ENCODE measurements at places on chromosomes 1 and 21.

DNA sequence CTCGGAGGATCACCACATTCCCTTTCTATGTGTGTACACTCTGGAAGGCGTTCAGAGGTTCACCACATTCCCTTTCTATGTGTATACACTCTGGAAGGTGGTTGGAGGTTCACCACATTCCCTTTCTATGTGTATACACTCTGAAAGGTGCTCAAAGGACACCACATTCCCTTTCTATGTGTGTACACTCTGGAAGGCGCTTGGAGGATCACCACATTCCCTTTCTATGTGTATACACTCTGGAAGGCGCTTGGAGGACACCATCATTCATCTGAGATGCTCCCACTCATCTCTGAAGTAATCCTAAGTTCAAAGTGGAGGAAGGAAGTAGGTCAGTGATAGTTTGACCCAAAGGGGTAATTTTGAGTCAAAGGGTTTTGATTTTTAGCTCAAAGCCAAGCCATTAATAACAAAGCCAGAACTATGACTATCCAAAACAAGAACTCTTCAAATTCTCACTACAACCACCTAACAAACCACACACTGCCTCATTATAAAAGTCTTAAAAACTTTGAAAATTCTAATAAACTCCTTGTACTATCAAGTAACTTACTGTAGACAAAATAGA is 32.9 kb downstream of the NRIP1 start:
- DNase-seq = no peak

- no peak for DNase-seq
Measured at GRCh38 chr1:52145137-52145536, 3.2 kb downstream of the ZFYVE9 start.

GRCh38 chr1:220453371-220453770 is 74.6 kb upstream of the MARK1 start:
- DNase-seq = no peak

- DNase-seq = no peak
Measured at GRCh38 chr1:239008568-239008967, 377.8 kb upstream of the CHRM3 start.

GRCh38 chr1:168335500-168335899 is 54.8 kb downstream of the TBX19 start:
- DNase-seq = no peak

DNA sequence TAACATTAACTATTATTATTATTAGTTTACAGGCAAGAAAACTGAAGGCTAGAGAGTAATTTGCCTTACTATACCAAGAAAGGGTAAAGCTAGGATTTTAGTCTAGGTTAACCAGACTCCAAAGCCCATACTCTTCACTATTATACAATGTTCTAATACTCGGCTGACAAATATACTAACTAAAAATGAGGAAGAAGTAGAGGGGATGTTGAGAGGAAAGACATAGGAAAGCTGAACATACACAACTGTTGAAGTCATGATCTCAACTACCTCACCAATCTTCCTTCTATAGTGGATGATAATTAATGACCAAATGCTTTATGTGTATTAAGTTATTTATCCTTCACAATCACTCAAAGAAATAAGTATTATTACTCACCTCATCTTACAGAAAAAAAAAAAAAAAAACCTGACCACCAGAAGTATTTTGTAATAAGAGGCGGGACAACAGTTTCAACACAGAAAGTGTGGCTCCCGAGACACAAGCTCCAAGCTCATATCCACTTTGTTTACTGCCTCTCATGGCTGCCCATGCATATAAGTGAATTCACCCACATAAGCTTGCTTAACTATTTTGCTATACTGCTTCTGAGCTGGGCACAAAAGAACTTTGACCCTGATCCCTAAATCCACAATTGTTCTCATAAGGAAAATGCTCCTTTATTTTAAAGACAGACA is 78.0 kb downstream of the USP1 start:
- no peak for DNase-seq

DNA sequence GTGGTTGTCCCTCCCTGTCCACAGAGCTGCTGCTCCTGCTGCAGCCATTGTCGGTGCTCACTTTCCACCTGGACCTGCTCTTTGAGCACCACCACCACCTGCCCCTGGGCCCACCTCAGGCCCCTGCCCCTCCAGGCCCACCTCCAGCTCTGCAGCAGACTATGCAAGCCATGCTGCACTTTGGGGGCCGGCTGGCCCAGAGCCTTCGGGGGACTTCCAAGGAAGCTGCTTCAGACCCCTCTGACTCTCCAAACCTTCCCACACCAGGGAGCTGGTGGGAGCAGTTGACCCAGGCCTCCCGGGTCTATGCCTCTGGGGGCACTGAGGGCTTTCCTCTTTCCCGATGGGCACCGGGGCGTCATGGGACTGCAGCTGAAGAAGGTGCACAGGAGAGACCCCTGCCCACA is 5.9 kb downstream of the RUSC1 start:
- no peak for DNase-seq

GRCh38 chr1:81695741-81696140 is 105.0 kb upstream of the ADGRL2 start:
- no peak for DNase-seq

DNA sequence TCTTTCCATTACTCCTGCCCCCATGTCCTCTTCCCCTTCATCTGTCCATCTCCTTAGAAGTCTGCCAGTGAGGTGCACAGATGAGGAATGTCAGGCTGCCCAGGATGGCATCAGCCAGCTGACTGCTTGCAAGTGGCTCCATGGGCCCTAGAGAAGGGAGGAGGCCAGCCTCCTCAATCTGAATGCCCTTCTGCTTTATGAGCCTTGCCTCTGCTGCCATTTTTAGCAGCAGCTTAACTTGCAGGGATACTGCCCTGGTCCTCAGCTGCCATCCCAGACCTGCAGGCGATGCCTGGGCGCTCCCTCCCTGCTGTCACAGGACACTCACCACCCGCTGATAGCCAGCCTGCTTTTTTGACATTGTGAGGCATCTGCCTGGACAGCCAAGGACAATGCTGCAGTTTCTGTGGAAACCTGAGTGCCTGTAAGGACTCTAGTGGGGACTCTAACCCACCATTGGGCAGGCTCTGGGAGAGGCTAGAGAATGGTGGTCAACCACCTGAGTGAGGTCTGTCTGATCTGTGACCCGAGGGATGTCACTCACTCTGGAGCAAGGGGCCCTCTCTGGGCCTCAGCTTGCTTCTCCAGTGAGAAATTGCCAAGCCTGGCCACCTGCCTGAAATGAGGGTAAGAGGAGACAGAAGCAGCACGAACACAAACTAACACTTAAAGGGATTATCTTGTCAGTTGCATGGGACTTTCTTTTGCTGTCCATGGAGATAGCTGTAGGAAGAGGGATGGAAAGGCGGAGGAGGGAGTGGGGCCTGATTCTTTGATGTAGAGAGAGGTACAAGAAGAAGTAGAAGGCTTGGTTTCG is 185.0 kb downstream of the MIS18A start:
- no peak for DNase-seq

DNA sequence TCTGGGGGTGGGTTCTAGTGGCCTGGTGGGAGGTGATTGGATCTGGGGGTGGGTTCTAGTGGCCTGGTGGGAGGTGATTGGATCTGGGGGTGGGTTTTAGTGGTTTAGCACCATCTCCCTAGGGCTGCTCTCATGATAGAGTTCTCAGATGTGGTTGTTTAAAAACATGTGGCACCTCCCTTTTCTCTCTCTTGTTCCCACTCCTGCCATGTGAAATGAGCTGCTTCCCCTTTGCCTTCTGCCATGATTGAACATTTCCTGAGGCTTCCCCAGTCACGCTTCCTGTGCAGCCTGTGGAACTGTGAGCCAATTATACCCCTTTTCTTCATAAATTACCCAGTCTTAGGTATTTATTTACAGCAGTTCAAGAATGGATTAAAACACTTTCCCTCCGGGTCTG is 327.3 kb upstream of the AJAP1 start:
- DNase-seq = no peak

- no peak for DNase-seq
Measured at GRCh38 chr1:8032366-8032910, 6.3 kb upstream of the ERRFI1 start.

- no peak for DNase-seq
Measured at GRCh38 chr1:153428791-153429190, 12.5 kb downstream of the S100A7A start.

DNA sequence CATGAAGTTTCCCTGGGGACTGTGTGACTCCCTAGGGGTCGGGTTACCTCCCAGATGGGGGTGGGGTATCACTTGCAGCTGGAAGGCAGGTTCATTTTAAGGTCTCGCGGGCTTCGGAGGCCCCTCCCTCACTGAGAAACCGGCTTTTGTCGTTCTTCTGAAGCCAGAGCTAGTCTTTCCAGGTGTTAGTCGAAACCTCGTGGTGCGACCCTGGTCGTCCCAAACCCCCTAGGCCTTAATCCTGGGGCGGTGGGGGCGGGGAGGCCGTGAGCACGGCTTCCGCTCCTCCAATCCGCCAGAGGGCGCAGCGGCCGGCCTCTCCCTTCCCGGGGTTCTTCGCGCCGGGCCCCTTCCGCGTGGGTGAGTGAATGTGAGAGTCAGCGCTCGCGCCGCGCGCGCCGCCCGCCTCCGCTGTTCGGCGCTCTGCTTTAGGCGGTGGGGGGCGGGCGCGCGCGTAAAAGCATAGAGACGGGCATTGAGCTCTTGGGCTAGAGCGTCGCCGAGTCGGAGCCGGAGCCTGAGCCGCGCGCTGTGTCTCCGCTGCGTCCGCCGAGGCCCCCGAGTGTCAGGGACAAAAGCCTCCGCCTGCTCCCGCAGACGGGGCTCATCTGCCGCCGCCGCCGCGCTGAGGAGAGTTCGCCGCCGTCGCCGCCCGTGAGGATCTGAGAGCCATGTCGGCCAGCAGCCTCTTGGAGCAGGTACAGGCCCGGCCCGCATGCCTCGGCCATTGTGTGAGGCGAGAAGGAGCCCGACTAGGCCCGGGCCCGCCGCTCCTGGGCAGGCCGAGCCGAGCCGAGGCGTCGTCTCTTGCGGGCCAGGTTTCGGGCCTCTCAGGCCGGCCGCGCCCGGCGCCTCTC is at the start of gene YTHDF2:
Gene YTHDF2 (plus strand): TSS at position 491 of the 857 bp plus-strand sequence. CDS start 181 bp downstream, at position 672.
- DNase-seq = peak; percentile 97

GRCh38 chr1:201653883-201654282 is 115.0 kb downstream of the NAV1 start:
- DNase-seq = no peak

DNA sequence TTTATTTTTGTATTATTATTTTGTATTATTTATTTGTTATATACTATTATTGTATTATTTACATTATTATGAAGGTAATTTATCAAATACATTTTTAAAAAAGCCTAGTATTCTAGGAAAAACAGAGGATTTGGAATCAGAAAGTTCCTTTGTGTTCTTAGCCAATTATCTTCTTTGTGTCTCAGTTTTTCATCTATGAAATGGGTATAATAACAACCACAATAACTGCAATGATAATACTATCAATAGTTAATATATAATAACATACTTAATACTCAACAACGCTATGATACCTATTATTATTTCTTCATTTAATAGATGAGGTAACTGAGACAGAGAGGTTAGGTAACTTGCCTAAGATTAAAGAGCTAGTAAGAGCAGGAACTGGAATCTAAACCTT is 80.4 kb upstream of the GNG4 start:
- DNase-seq = no peak

DNA sequence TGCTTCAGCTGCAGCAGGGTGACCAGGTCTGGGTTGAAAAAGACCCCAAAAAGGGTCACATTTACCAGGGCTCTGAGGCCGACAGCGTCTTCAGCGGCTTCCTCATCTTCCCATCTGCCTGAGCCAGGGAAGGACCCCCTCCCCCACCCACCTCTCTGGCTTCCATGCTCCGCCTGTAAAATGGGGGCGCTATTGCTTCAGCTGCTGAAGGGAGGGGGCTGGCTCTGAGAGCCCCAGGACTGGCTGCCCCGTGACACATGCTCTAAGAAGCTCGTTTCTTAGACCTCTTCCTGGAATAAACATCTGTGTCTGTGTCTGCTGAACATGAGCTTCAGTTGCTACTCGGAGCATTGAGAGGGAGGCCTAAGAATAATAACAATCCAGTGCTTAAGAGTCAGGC is 2.9 kb downstream of the C1QA start:
- no peak for DNase-seq

- DNase-seq = no peak
Measured at GRCh38 chr1:234348964-234349363, 24.3 kb upstream of the COA6 start.

DNA sequence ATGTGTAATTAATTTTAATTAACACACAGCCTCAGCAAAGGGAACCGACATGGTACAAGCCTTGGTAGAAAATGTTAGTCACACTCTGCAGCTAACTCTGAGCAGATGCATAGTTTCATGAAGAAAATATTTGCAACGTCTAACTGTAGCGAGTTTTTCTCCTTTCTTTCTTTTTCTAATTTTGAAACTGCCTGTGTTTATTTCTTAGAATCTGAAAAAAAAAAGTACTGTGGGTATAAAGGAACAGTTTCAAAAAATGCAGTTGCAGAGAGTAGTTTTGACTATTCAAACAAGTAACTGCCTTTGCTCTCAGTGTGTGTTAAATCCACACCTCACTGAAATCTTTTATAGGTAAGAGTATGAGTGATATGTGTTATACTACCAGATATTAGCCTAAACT is 149.9 kb upstream of the C1orf105 start:
- DNase-seq = no peak

DNA sequence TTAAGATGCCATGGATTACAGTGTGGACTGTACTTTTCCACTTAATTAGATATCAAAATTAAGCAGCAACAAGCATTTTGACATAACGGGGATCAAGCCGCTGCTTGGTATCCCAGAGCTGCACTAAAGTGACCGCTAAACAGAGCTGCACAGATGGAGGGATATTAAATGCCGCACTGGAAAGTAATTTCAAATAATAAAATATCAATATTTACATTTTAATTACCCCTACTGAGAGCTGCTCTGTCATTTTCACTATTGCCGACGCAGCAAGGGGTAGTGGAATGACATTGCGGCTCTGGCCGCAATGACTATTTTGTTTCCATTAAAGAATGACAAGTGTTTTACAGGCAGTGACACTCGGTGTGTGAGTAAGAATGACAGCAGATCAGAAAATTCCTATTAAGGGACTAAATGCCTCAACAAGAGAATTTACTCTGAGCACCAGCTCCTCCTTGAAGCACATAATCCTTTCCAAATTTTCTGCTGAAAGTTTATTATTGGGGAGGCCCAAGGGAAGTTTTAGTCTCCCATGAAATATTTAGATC is 109.1 kb upstream of the USH2A start:
- no peak for DNase-seq

GRCh38 chr1:3004285-3005205 is 16.7 kb upstream of the ACTRT2 start:
- DNase-seq = no peak

DNA sequence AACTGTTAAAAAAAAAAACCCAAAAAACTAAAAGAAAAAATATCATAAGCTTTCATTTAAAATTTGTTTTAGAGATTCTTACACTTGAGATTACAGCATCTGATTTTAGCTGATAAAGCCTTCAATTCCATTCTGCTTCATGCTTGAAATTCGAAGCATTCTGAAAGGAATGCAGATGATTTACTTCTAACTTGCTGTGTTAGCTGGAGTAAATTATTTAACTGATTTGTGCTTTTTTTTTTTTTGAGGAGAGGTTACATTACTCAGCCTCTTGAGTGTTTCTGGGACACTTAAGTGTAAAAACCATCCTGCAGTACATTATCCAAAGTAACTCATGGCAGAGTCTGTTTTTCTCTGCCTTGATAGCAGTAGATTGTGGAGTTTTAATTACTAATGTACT is 4.5 kb upstream of the TRIM67 start:
- DNase-seq = no peak

GRCh38 chr21:15191342-15191741 is 126.5 kb upstream of the NRIP1 start:
- DNase-seq = no peak

Data from stimulated activated CD4-positive, alpha-beta T cell treated with anti-CD3 and anti-CD28 coated beads, Interleukin-1b, Interleukin-23, amount 100 ng/mL, for 24 hours (primary cell).